ENCODE measurements at places on chromosomes 3 and 15. TPM values are rescaled to one million over a fixed set of nuclear protein-coding genes. Genes with fewer than 3 reads are reported as not detected.

GRCh38 chr15:40329804-40330203 lies 6.3 kb downstream of the INAFM2 start:
- DNase-seq = no peak
- H3K36me3 ChIP-seq = no peaks in the 10 kb centered on the region
- peaks cover 42% of the 10 kb centered on the region for H3K4me1 ChIP-seq
- H3K27ac ChIP-seq = peak overlapping the region; percentile 98
- no peak overlapping the region for H3K4me3 ChIP-seq

DNA sequence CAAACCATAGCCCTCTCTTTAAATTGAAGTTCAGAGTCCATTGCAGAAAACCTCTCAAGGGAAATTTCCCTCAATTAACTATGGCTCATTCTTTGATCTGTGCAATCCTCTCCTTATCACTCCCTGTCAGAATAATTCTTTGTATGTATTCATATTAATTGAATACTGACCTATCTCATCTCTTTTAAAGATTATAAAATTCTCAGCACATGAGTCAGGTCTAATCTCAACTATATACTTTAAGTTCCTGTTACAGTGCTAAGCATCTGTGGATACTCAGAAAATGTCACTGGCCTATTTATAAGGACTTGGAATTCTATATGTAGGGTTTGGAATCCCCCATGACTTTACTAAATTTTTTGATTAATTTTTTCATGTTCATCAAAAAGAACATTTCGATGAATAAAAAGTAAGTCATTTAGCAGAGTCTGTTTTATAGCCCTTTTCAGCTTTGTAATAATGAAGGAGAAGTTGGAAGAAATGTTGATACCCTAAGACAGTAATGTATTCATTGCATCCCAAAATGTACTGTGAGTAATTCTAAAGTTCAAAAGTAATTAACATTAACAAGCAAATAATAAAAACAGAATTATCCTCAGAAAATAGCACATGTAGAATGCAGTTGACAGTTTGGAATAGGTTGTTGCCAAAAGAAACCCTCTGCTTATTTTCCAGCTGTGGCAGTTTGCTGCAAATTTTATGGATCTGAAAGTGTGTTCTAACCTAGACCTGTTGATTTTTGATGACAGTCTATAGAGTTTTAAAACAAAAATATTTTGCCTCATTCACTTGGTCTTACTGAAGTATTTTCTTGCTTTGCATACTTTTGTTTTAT lies 503.4 kb upstream of the CBLB start:
- H3K27ac ChIP-seq = no peak overlapping the region
- no peak for DNase-seq
- H3K27me3 ChIP-seq = no peaks in the 10 kb centered on the region

DNA sequence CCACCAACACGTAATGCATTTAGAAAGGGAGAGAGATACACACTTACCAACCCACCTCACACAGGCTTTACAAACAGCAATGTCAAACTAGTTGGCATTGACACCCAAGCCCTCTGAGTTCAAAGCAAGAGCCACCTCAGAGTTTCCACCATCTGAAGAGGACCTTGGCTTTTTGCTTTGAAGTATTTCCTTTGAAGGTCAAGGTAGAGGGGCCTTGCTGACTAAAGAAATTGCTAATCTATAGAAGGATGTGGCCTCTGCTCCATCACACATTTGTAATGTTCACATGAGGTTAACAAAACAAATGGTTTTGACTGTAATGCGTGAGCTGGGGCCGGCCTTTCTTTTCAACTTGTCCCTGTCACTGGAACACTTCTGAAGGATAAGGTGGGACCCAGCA lies 117.7 kb downstream of the POLR2M start:
- H3K4me1 ChIP-seq = no peaks in the 10 kb centered on the region
- no peak for DNase-seq
- no peak overlapping the region for H3K4me3 ChIP-seq
- H3K27ac ChIP-seq = no peak overlapping the region

ISLR gene
- total RNA-seq = 23.9 TPM

GRCh38 chr3:113660458-113660857 lies 36.0 kb downstream of the USF3 start:
- no peak for DNase-seq
- no peaks in the 10 kb centered on the region for H3K27me3 ChIP-seq
- no peaks in the 10 kb centered on the region for H3K36me3 ChIP-seq
- H3K27ac ChIP-seq = peak overlapping the region; percentile 6
- no peak overlapping the region for H3K4me3 ChIP-seq

All from transverse colon (tissue), 4 donors.